ENCODE measurements at places on chromosomes 5 and 9.

GRCh38 chr5:59791617-59792016 is 101.9 kb downstream of the PDE4D start:
- DNase-seq = no peak

DNA sequence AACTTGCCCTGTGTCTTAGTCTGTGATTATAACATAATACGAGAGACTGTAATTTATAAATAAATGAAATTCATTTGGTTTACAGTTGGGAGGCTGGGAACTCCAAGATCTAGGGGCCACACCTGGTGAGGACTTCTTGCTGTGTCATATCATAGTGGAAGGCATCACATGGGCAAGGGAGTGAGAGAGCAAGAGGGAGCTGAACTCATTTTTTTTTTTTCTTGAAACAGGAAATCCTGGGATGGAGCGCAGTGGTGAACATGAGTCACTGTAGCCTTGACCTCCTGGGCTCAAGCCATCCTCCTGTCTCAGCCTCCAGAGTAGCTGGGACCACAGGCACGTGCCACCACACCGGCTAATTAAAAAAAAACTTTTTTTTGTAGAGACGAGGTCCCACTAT is 7.2 kb downstream of the MLANA start:
- DNase-seq = no peak

DNA sequence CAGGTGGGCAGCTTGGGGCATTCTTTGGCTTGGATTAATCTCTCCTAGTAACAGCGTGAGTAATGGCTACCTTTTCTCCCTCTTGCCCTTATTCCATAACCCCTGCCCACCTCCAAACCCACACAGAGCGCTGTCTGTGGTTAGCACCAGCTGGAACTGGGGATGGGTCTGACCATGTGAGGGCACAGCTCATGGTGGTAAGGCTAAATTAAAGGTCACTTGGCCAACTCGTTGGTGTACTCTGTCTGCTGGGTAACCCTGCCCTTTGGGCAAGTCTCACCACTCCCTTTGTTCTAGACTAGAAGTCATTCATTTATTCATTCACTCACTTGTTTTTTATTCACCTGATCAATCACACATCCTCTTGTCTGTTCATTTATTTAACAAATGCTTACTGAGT is 27.8 kb downstream of the PPARGC1B start:
- DNase-seq = no peak

DNA sequence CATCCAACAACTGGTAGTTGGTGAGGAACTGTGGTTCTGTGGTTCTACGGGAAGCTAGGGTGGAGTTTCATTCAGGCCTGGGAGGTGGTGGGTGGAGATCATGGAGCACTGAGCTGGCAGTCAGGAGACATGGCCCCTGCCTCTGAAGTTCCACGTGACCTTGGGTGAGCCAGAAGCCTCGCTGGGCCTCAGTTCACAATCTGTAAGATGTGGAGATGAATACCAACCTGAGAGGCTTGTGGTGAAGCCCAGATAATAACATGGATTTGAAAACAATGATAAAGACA is 177.9 kb downstream of the MACROH2A1 start:
- DNase-seq = no peak

DNA sequence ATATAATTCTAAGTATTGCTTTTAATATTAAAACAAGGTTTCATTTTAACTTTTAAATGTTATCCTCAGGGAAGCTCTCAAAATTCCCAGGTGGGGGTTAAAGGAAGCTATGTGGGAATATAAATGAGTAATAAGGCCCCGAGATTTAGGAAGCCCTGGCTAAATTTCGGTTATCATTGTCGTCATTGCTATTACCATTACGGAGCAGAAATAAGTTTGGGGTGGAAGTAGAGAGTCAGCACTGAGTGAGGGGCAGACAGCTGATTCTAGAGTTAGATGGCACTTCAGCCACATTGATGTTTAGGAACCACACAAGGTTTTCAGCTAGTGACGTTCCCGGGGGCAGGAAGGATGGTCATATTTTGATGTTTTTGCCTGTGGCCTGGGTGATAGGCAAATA is 74.9 kb downstream of the NREP start:
- no peak for DNase-seq

DNA sequence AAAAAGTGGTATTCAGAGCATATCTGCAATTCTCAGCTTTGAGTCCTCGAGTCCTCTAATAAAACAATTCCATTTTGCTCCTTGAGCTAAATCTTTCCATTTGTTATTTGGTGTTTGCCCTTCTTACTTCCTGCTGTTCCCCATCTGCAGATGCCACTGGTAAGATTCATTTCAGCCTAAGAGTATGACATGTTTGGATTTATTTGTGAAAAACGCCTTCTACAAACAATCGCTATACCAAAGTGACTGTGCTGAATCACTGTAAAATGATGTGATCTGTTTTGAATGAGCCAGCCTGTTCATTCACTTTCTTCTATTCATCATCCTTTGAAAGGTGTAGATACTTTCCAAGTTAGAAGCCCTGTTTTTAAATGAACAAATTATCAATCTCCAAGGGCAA is 27.7 kb downstream of the KCTD16 start:
- no peak for DNase-seq

DNA sequence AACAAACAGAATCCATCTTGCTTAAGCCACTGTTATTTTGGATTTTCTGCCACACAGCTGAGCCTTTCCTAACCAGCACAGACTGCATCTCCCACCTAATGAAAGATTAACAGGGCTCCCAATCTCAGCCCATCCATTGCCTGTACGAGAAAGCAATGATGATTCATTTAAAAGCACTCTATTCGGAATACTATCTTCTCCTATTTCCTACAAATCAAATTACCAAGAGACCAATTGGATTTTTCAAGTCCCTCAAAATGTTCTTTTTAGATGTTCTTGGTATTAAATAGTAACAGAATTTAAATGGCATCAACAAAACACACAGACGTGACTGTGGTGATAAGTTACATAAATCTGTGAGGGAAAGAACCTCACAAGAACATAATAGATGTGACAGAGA is 324.1 kb downstream of the AGTPBP1 start:
- no peak for DNase-seq
